ENCODE measurements at places on chromosomes 4 and X.

DNA sequence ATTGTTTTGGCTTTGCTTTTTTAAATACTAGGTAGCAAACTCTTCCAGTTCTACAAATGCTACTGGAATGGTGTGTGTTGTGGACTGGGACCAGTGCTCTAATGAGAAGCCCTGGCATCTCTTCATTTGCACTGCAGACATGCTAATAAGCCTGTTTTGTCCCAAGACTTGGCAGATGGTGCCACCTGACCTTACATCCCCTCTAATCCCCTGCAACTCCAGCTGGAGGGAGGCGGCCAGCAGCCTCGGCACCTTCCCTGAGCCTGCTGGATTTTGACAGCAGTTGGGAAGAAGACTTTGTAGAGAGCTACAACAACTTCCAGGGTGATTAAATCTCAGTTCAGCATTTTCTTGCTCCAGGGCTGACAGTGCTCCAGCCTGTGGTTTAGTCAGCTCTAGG lies 200.0 kb downstream of the DCLK2 start:
- no peak for DNase-seq

DNA sequence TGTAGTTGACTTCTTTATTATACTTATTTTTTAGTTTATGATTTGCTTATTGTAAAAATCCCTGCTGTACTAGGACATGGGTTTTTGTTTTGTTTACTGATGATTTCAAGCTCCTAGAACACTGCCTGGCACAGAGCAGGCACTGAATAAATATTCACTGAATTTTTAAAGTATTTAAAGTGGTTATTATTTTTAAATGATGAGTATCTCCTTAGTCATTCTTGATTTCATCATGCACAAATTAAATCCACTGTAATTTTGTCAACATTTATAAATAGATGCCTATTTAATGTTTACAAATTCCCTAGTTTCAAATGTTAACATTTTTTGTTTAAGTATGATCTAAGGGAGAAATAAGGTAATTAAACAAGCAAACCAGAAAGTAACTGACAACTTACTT lies 367.9 kb upstream of the SLIT2 start:
- DNase-seq: no peak

DNA sequence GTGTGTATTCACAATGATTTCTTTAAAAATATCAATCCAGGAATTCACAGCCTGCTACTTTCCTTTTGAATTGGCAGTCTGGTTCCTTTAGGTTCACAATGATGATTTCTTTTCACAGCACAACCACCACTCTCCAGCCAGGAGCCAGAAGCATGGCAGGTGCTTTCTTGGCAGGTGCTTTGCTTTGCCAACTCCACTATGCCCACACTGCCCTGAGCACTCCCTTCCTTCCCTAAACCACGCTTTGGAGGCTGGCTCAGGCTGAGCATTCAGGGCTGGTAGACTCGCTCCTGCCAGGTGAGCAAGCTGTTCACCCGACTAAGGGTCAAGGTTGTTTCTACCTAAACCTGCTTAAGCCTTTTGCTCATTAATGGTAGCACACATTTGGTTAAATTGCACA lies 184.5 kb downstream of the SH3KBP1 start:
- DNase-seq: no peak

DNA sequence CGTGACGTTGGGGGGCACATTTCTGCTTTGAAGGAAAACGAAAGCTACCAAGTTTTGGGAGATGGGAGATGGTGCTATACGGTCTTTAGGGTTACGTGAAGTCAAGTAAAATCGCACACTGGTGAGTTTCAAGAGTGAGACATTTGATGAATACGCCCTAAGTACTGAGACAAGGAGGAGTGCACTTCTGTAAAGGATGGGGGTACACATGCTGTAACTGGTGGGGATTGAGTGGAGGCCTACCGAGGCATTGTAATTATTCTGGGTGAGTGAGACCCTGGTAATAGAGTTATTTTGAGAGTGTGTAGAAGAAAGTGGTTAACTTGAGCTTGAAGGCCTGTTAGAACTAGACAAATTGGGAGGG lies 536 bp downstream of the SH3BGRL start:
- no peak for DNase-seq

DNA sequence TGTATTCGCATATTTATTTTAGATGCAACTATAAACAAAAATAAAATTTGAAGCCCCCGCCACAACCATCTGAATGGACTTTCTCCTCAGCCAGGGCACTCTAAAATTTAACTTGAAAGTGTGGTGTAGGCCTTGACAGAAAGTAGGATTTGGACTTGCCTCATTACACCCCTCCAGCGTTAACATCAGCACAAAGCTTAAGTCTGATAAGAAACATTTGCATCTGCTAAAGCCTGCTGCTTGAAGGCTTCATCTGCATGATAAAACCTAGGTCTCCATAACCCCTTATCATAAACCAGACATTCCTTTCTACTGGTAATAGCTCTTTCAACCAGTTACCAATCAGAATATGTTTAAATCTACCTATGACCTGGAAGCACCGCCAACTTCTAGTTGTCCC lies 1046.5 kb downstream of the FAT4 start:
- DNase-seq: no peak

DNA sequence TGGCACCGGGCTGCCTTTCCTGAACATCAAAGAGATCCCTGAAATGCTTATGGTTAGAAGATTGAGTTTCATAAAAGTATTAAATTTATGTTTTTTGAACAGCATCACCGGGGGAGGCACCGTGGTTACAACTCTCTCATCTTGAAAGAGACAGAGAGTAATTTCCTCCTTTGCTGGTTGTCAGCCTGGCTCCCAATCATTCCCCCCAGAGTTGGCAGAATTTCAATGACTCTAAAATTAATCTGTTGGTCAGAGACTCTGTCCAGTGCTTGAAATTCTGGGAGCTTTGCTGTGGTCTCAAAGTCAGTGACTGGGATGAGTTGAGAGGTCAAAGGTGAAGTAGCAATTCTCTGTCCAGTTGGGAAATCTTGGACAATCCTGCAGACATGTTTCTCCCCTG lies 135.9 kb downstream of the RAB28 start:
- no peak for DNase-seq

DNA sequence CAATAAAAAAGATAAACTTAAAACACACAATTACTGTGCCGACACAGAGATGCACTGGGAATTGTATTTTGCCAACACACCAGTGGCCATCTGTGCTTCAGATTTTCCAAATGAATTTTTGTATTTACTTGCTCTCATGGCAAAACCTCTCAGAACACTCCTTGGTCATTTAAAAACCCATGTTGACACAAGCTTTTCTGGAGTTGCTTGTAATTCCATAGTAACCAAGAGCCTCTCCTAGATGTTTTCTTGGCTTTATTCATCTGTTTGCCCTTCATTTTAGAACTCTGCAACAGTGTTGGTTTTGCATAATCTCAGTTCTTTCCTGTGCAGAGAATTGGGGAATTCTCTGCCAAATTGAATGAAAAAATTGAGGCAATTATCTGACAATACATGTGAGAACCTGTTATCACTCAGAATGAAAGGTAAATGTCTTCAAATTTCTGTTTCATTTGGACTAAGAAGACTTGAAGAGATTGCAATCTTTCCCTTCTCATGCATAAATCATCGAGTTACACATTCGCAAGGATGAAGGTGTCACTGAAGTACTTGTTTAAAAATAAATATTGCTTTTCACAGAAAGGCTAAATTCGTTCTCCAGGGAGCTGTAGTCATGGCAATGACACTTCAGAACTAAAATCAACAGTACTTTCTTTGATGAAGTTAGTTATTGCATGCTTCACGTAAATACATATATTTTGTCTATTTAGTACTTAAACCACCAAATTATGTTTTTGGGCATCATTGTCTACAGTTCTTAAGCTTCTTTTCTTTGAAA lies 301.8 kb upstream of the CTSO start:
- no peak for DNase-seq

DNA sequence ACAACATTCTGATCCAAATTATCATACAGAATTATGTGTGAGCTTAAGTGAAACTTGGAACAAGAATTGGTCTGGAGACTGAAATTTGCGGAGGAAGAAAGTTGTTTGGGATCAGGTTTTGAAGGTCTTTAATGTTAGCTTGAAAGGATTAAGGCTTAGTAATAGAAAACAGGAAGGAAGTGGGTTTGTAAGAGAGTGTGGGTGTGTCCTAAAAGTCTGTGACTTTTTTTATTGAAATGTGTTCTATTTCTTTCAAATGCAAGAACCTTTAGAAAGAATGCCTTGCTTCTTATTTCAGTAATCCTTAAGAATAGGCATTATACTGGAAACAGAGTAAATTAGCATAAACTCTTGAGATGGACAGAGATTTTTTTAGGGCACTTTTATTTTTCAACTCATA lies 198.0 kb downstream of the GALNTL6 start:
- no peak for DNase-seq

GRCh38 chr4:169971456-169972015 lies 54.7 kb downstream of the MFAP3L start:
- no peak for DNase-seq

- no peak for DNase-seq
These were observed 21.4 kb upstream of the CLGN start for GRCh38 chr4:140448830-140449229.

- no peak for DNase-seq
These were observed 391.8 kb upstream of the MAGEB16 start for GRCh38 chrX:35406386-35406785.

- DNase-seq: no peak
These were observed 46.7 kb downstream of the ARL9 start for GRCh38 chr4:56552273-56552672.
